Myocyte (in vitro differentiated cells): ENCODE measurements at places on chromosomes 7 and 10.

DNA sequence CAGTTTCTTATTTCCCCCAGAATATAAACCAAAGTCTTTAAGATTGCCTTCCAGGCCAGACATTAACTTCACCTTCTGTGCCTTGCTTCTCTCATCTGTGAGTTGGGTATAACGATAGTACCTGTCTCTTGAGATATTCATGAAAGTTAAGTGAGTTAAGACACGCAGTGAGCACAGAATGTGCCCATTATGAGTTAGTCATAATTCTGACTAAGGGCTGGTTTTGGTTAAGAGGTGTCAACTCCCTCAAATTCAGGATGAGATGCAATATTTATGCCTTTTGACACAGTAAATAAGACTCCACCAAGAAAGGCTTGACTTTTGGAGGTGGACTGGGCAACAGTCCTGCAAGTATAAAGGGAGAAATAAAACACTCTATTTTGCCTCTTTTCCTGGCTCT lies 528.7 kb upstream of the IGFBP3 start:
- no peak for DNase-seq

GRCh38 chr10:82850191-82850590 lies 975.2 kb downstream of the NRG3 start:
- no peak for DNase-seq

DNA sequence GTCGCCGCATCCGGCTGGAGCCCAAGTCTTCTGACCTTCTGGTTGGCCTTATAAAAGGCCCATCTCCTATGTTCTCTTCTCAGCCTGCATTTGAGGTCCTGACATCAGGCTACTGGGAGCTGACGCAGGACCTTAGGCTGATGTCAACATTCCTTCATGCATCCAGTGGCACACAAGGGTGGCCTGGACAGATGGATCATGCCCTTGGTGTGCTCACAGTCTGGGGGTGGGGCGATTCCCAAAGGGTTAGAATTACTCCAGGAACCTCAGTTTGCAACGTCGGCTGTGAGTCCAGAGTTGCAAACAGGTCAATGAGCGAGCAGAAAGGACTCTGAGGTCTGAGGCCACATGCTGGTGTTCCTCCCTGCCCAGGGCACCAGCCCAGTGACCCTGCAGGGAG lies 8.2 kb upstream of the CLIP2 start:
- peak; percentile 73 for DNase-seq

DNA sequence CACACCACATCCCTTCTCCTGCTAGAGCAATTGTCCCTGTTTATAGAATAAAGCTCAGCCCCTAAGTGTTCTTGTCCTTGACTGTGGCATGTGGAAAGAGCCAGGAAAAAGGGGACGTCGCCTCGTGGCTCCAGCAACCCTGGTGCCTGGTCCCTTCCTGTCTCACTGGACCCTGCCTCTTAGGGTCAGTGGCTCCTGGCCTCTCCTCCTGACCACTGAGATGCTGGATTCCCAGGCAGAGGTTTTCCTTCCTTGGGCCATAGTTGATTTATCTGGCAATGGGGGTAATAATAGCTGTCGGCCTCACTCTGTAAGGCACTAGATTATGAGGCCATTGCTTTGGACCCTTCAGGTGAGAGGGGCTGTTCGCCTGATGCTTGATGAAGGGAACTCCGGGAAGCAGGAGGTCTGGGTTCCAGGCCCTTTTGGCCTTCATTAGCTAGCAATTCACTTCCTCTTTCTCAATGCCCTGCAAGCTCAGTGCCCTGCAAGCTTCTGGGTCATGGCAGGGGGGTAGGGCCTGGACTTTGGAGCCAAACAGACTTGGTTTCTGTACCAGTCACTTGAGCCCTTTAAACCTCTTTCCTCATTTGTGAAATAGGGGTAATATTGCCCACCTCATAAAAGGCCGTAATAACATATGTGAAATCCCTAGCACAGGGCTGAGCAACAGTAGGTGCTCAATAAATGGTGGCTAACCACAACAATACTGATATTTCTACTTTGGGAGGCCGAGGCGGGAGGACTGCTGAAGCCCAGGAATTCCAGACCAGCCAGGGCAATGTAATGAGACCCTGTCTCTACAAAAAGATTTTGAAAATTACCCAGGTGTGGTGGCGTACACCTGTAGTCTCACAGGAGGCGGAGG lies 1.1 kb downstream of the ASL start:
- no peak for DNase-seq

- peak; percentile 84 for DNase-seq
These were observed 5.4 kb upstream of the DMTF1 start for GRCh38 chr7:87146740-87147386.

DNA sequence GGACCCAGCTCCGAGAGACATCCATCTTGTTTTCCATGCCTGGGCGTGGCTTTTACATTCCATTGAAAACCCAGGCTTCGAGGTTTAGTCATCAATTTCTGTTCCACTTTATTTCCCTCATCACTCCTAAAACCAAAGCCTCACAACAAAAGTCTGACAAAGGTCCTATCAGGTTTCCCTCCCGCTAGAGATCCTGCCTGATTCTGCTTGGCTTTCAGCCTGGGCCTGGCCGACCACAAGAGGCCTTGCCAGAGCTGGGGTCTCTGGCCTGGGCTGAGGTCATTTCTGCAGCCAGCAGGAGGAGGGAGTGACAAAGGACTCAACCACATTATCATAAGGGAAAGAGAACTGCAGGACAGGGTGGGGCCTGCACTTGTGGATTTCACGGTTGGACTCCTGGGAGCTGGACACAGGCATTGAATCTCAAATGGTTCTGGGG lies 167.0 kb downstream of the FANK1 start:
- peak; percentile 99 for DNase-seq

GRCh38 chr7:141167381-141167964 lies 93.6 kb downstream of the TMEM178B start:
- DNase-seq = no peak

DNA sequence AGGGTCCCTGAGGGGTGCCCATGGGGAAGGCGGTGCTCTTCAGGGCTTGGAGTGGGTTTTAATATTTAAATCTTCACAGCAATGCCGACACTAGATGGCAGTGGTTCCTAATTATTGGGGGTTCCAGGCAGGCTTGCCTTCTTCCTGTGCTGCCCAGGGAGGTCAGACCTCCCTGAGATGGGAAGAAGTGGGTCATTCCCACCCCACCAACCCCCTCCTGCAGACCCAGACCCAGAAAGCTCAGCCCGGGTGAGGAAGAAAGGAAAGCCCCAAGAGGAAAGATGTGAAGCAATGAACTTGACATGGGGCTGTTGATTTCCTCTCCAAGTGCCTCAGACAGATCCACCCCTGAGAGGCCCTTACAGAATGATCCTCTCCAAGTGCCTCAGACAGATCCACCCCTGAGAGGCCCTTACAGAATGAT lies 85.1 kb upstream of the LANCL2 start:
- peak; percentile 90 for DNase-seq

DNA sequence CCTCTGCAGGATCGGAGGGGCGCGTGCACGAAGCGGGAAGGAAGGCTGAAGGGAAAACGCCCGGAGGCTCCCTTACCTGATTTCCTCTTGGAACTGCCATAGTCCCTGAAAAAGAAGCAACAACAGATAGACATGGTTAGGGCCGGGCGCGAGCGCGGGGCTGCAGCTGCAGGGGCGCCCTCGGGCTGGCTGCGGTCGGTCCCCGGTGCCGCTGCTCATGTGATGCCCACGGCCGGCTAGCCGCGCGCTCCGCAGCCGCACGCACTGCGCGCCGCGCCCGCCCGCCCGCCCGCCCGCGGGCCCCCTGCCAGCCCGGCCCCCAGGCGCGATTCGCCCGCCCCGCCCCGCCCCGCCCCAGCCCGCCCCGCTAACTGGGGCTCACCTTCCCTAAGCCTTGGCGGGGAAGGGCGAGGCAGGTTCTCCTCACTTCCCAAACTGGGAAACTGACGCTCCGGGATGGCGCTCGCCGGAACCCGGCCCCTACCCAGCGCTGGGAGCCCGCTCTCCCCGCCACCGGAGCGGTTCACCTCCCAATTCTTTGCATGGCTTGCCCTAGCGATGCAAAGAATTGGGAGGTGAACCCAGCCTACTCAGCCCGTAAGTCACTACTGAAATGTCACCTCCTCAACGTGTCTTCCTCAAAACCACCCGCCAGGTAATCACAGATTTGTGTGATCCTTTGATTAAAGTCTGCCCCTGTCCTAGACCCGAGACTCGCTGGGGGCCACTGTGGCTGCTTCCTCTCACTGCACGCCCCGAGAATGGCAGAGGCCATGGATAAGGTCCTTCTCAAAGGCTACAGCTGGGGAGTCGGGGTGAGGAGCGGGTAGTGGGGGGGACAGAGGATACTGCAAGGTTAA lies 162.2 kb downstream of the SH3PXD2A start:
- no peak for DNase-seq

GRCh38 chr10:23413629-23414089 lies 25.2 kb upstream of the OTUD1 start:
- no peak for DNase-seq

GRCh38 chr7:25180592-25180923 lies 47.7 kb downstream of the NPVF start:
- no peak for DNase-seq

GRCh38 chr7:108848486-108848885 lies 278.8 kb downstream of the DNAJB9 start:
- no peak for DNase-seq

GRCh38 chr10:98694014-98694413 lies 247.3 kb upstream of the HPS1 start:
- no peak for DNase-seq

DNA sequence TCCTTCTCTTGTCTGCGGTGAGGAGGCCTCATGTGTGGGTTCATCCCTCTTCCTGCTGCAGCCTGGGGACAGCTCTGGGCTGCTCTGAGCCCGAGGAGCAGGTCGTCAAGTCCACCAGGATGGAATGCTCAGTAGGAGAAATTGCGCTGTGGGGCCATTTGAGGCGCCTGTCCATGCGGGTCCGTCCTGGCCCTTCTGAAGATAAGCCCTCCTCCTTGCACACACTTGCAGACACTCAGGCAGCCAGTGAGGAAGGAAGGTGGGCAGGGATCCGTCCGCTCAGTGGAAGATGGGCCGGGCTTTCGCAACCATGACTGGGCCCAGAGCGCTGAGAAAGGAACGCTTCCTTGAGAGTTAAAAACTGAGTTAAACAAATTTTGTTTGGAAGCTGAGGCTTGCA lies 356.8 kb downstream of the GLRX3 start:
- no peak for DNase-seq

DNA sequence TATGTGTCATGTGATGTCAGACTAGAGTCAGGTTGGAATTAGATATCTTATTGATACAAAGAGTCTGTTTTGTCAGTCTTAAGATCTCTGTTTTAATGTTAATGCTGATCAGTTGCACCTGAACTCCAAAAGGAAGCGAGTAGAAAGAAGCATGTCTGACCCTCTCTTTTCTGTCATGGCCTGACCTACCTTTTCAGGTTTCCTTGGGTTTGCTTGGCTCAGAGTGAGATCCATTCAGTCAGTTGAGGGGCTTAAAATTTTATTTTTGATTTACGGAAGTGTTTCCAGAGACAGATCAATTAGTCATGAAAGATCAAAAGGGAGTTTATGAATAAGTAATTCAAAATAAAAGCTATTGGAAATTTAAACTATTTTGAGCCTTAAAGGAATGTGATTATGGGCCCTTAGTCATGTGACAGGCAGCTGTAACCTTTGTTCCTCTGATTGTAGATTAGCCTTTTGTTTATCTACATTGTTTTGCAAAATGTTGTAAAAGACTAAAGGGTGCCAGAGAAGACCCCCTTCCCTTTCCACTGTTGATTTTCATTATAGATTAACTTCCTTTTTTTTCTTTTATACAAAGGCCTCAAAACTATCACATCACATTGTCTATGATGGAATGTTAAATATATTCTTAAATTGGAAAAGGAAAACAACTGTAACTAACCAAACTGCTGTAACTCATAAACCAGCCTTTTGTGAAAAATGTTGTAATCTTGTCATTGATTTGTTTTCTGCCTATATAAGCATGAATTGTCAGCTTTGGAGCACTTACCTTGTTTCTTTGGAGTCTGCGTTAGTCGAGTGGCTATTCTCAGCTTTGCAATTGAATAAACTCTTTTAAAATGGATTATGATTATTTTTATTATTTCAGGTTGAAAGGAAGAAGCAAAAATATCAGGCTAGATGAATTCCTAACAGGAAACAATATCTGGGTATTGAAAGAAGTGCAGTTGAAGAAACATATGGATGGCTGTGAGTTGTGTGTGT lies 195.5 kb upstream of the MBL2 start:
- no peak for DNase-seq

GRCh38 chr7:47170516-47170915 lies 411.4 kb downstream of the TNS3 start:
- no peak for DNase-seq
